ENCODE measurements at places on chromosomes 12 and 14.

DNA sequence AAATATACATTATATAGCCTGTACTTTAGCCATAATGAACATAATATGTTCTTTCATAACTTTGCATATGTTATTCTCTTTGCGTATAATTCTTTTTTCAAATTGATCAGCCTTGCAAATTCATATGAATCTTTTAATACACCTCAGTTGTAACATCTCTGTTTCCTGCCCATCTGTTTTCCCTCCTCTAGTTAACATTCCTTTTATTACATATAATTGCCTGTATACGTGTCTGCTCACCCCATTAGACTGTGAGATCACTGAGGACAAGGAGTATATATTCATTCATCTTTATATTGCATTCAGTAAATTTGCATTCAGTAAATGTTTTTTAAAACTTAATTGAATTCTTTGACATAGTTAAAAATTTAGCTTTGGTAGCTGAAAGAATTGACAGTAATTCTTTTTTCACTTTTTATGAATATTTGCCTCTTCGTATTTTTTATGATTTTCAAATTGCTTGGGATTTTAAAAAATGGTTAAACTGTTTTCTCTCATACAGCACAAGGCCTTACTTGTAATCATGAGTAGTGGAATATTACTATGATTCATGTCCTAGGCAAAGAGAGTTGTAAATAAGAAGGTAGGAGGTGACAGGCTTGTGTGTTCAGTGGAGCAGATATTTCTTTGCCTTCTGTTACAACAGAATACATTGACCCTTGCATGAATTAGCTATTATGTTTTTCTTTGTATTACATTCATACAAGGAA is 32.8 kb upstream of the KLHL42 start:
- no peak for DNase-seq

- no peak for DNase-seq
These were observed 252.7 kb downstream of the LRFN5 start for GRCh38 chr14:41859336-41859735.

- no peak for DNase-seq
These were observed 49.0 kb downstream of the TMEM117 start for GRCh38 chr12:43884683-43885410.

DNA sequence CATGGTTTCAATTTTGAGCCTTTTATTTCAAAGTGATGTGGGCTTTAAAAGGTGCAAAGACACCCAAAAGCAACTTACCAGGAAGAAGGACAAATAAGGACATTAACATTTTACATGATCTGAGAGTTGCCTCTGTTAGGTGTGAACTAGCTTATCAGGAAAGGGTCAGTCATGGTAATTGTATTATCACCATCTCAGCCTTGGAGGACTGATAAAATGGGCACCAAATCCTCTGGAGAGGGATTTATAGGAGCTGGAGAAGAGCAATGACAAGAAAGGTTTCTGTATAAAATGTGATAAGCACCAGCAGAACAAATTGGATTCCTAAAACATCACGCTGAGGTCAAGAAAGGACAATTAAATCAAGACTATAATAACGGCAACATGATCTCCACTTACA is 217.7 kb upstream of the PRICKLE1 start:
- DNase-seq = no peak

DNA sequence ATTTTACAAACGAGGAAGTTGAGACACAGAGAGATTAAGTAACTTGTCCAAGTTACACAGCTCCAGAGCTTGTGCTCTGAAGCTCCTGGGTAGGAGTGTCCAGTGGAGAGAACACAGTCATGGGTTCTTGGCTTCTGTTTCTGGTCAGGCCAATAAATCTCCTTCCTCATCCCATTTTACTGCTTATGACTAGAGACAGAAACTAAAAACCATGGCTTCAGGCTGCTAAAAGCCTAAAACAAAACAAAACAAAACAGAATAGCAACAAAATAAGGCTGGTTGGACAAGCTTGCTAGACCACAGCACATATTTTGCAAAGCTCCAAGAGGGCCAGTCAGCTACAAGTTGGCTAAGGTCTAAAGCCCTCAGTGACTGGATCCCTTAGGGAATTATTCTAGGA is 49.8 kb downstream of the PTGER2 start:
- no peak for DNase-seq

DNA sequence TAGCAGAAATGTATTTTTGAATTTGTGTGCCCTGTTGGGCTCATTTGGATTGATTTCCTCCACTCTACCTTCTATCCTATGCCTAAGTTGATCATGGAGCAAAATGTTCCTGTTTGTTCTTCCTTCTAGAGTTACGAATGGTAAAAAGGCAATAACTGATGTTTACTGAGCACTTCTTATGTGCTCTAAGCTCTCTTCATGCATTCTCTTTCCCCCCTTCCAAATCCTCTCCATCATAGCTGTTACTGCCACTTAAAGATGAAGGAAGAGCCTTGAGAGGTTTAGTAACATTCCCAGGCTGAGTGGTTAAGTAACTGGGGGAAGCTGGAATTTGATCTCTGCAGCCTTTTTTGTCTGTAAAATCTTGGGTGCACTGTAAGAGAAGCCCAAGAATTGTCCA is 60.1 kb downstream of the CHST11 start:
- no peak for DNase-seq

DNA sequence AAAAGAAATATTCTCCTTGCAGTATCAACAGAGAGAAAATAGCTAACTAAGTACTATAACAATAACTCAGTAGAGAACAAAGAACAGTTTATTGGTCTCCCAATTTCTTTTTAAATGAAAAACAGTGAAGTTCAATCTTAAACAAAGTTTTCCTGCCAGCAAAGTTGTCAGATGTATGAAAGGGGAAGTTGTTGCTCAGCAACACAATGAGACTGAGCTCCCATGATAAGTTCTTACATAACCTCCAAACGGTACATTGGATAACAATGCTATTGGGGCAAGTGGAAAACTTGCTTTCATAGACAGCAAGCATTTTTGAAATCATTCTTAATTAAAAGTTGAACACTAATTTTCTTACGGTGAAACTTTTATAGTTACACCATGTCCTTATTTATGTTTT is 94.9 kb downstream of the ALG10B start:
- DNase-seq = no peak

DNA sequence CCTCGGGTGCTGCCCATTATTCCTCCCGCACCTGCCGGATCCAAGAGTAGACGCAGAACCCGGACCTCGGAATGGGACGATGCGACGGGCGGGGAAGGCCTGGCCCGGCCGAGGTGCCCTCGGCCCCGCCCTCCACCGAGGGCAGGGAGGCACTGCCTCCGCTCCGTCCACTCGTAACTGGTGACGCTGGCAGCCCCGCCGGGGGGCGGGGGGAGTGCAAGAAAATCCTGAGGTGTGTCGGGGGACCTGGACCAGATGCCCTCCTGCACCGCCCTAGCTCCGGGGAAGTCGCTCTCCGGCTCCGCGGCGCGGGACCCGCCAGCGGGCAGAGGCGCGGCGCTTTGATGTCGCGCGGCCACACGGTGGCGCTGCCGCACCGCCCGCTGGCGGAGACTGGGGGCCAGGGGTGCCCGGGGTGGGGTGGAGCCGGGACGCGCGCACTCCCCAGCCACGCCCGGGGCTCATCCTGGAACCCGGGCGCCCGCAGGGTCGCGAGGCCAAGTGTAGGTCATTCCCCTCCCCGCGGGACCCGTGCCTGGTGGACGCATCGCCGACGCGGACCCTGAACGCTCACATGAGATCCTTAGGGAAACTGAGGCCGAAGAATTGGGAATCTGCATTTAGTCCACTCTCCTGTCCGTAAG is 202.8 kb downstream of the TTC8 start:
- DNase-seq = no peak
